ENCODE measurements at places on chromosomes 3 and 15.

GRCh38 chr15:89657686-89658200 is 2.5 kb upstream of the KIF7 start:
- no peaks in the 10 kb centered on the region for H3K36me3 ChIP-seq
- H3K27ac ChIP-seq = no peak overlapping the region
- DNase-seq = no peak
- H3K27me3 ChIP-seq = no peaks in the 10 kb centered on the region
- no peaks in the 10 kb centered on the region for H3K4me1 ChIP-seq

DNA sequence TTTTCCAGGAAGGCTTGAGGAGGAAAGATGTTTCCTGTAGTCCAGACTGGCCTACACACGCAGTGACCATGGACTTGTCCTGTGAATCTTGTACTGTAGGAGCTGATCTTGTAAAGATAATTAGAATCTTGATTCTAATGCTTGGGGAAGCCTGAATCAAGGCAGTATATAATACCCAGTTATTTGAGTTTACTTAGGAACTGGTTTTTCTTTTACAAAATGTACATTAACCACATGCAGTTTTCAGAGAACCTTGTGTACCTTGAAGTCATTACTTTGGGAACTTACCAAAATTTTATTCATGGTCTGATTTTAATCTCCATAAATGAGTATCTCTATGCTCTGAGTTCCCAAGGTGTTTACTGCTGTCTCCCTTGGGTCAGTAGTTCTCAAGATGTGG is 439.9 kb upstream of the AZI2 start:
- no peaks in the 10 kb centered on the region for H3K36me3 ChIP-seq
- H3K27me3 ChIP-seq = no peaks in the 10 kb centered on the region
- H3K27ac ChIP-seq = no peak overlapping the region
- DNase-seq = no peak

DNA sequence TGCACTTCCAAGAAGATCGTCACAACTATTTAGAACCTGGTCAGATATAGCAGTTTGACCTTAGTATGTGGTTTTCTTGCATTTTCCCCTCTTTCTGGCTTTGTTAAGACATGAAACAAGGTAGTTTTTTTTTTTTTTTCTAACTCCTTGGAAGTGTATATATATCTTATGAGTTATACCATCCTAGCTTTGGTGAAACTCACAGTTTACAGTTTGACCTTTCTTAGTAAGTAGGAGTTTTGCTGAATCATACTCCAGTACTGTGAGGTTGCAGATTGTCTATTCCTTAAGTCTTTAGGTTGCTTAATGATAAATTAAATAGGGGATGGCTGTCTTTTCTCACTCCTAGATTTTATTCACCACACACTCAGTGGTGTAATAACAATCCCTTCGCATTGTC is 325.0 kb downstream of the RBMS3 start:
- no peak overlapping the region for H3K4me3 ChIP-seq
- no peak for DNase-seq
- H3K36me3 ChIP-seq = no peaks in the 10 kb centered on the region
- H3K4me1 ChIP-seq = no peaks in the 10 kb centered on the region

GRCh38 chr15:30962659-30963058 is 28.8 kb downstream of the MTMR10 start:
- no peaks in the 10 kb centered on the region for H3K4me1 ChIP-seq
- no peak overlapping the region for H3K27ac ChIP-seq
- no peak for DNase-seq
- H3K4me3 ChIP-seq = no peak overlapping the region
- peaks cover 9% of the 10 kb centered on the region for H3K36me3 ChIP-seq

GRCh38 chr15:40243126-40243810 is 4.4 kb downstream of the PAK6 start:
- H3K4me1 ChIP-seq = peaks cover 37% of the 10 kb centered on the region
- H3K36me3 ChIP-seq = no peaks in the 10 kb centered on the region
- H3K4me3 ChIP-seq = no peak overlapping the region
- DNase-seq = no peak

Data from HCT116 (cell line).